ENCODE measurements at places on chromosomes 7 and 10.

DNA sequence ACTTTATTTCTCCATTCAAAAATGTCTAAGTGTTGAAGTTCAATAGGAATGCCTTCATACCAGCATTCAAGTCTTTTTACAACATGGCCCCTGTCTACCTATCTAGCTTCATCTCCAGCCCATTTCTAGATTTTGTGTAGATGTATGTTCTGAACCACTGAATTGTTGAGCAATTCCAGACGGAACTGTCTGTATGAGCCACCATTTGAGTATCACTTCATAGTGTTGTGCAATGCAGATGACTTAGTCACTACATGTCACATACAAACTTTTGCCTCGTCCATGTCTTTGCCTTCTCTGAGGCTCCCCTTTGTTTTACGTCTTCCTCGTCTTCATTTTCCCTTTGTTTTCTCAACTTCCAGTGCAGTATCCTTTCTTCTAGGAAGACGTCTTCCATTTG lies 118.1 kb downstream of the INHBA start:
- DNase-seq: no peak

- no peak for DNase-seq
Observed at GRCh38 chr10:49594594-49594993, 15.5 kb upstream of the SLC18A3 start.

DNA sequence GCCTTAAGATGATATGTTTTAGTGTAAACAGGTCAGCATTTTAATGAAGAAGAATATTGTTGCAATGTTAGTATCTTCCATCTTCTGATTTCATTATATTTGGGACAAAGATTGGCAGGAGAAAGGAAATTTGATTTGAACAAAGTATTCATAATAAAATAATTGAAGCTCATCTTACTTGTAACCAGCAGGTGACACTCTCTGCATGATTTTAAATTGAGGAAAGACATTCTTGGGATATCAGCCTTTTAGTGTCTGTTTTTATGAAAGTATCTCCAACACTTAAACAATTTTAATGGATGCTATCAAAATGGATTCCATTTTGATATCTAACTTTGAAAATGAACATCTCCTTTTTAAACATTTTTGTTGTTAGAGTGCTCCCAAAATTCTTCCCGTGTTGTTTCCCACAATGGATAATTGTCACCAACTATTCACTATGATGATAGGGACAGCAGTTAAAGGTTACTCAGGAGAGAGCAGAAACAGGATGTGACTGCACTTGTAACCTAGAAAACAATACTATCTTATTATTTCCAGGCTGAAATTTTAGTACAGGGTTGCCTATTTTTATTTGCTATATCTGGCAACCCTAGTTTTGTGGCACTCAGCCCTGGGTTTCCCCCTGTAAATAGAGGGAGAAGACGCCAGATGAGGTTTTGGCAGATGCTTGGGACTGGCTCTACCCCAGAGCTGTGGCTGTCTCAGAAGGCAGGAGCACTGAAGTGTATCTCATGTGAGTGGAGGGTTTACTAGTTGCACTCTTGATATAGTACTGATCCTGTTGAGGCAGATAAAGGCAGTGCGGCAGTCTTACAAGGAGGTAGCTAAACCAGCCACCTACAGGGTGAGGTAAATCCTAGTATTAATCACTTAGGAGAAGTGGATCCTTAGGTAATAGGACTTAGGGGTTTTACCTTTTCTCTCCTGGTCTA lies 31.0 kb upstream of the ABCB4 start:
- DNase-seq: no peak

- DNase-seq: no peak
Observed at GRCh38 chr10:84201244-84201606, 6.9 kb downstream of the CDHR1 start.

- no peak for DNase-seq
Observed at GRCh38 chr10:102675666-102676533, 31.6 kb downstream of the TRIM8 start.

DNA sequence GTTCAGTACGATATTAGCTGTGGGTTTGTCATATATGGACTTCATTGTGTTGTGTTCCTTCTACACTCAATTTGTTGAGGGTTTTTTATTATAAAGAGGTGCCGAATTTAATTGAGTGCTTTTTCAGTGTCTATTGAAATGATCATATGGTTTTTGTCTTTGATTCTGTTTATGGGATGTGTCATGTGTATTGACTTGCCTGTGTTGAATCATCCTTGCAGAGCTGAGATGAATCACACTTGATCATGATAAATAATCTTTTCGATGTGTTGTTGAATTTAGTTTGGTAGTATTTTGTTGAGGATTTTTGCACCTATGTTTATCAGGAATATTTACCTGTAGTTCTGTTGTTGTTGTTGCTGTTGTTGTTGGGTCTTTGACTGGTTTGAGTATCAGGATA lies 39.8 kb downstream of the ATOH7 start:
- no peak for DNase-seq
